ENCODE measurements at places on chromosomes 11 and 22. TPM values are rescaled to one million over a fixed set of nuclear protein-coding genes. Genes with fewer than 3 reads are reported as not detected.
A peak's percentile ranks its signal among the peaks of the same experiment; 100 is the strongest.

Gene KRTAP5-7
- total RNA-seq = not detected

- no peak for ATAC-seq
Measured at GRCh38 chr22:17108256-17109112, 12.7 kb downstream of the TMEM121B start.

Gene MUC6
- total RNA-seq = 0.77 TPM

DNA sequence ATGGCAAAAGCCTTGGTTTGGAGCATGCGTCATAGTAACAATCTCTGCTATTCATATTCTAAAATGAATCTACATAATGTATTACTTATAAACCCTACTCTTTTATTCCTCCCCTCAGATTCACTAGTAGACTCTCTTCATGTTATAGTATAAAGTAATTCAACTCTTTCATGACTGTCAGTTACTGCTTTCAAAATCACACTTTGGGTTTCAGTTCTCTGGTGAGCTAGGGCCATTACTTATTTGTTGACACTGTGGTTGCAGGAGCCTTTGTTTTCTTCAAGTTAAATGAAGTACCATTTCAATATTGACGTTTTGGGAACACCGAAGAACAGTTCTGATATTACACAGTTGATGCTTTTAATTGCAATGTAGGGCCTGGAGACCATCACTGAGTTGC lies 378.4 kb downstream of the DDX10 start:
- ATAC-seq = no peak

- no peak for ATAC-seq
Measured at GRCh38 chr22:19887256-19887985, 32.7 kb upstream of the GNB1L start.

Gene FAM111B
- not detected for total RNA-seq

Gene KDM4D
- 0.78 TPM for total RNA-seq

- no peak for ATAC-seq
Measured at GRCh38 chr11:130606178-130606577, 157.7 kb downstream of the ADAMTS15 start.

- peak; percentile 90 for ATAC-seq
Measured at GRCh38 chr22:20904008-20904979, 12.9 kb upstream of the CRKL start.

DNA sequence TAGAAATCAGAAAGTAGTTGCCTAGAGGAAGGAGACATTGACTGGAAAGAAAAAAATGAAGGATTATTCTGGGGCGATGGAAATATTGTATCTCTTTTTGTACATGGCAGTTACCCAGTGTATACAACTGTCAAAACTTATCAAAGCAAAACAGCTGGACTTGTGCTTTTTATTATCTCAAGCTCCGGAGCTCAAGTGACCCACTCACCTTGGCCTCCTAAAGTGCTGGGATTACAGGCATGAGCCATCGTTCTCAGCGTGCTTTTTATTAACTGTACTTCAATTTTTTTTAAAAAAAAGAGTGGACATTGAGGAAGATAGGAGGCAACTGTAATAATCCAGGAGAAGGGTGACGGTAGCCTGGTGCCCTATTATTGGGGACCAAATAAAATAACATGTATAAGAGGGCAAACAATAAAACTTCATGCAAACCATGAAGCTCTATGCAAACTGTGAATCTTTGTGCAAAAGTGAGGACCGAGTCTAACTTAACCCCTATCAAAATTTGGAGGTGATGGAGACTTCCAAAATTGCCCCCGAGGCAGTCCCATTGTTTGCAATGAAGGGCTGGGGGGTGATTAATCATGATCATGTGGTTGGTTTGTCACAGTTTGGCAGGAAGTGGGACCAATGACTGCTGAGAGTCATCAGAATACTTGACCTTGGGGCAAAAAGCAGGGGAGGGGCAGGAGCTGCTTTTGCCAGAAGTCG lies 23.5 kb downstream of the FZD4 start:
- no peak for ATAC-seq

- no peak for ATAC-seq
Measured at GRCh38 chr11:119975561-119976152, 162.3 kb downstream of the TRIM29 start.

Data from gastroesophageal sphincter (tissue), 4 donors.